Hematopoietic multipotent progenitor cell (in vitro differentiated cells): ENCODE measurements at places on chromosomes 13 and 19.

DNA sequence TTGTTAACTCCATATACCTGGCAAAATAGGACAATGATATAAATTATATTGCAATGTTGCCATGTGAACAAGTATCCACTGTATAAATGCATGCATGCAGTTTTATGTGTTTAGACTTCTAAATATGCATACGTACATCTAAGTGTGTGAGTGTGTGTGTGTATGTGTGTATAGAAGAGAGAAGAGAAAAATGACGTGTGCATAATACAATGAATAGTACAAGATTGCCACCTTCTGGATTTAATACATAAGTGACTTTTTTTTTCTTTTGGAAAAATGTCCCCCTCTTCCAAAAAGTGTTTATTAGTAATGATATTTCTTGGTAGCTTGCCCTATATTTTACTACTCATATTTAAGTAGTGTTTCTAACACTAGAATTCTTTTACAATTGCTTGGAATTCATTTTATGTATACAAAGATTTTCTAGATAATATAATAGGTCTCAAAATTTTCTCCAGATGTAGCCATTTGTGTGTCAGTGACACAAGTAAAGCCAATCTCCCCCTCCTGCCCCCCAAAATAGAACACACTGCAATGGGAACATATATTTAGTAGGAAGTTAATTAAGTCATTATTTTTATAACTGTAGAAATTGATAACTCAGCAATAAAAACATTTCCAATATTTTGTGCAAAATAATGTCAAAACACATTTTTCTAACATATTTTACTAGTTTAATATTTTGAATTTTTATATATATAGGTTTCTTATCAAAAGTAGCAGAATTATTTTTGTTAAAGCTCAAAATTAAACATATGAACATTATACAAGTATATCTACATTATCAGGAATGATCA, 783.3 kb upstream of the ATXN8OS start:
- DNase-seq = no peak

DNA sequence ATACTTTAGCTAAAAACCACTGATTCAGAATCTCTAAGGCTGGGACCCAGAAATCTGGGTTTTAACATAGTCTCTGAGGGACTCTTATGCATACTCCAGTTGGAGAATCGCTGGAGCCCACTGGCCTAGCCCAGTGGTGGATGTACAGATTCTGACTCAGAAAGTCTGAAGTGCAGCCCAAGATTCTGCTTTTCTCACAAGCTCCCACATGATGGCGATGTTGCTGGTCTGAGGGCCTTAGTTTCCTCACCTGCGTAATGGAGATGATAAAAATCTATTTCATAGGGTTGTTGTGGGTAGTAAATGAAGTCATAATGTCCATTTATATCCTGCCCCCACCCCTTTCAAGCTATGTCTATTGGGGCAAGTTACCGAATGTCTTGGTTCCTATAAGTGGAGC, 7.7 kb upstream of the CDADC1 start:
- no peak for DNase-seq

GRCh38 chr19:375395-376110, 31.0 kb upstream of the MIER2 start:
- no peak for DNase-seq

DNA sequence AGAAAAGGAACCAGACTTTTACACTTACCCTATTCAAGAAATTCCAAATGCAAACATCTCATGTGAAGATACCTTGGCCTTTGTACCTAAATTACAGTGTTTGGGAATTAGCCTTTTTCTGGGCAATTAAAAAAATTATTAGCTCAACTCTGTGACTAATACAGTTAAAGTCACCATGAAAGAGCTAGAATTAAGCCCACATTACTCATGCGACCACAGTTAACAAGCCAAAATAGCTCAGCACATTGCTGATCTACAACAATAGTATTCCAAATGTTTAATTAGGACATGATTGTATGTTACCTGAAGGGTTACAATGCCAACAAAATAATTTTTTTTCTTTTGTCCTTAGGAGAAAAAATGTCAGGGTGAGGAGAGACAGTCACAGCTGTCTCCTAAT, 263.6 kb upstream of the GPC6 start:
- no peak for DNase-seq

DNA sequence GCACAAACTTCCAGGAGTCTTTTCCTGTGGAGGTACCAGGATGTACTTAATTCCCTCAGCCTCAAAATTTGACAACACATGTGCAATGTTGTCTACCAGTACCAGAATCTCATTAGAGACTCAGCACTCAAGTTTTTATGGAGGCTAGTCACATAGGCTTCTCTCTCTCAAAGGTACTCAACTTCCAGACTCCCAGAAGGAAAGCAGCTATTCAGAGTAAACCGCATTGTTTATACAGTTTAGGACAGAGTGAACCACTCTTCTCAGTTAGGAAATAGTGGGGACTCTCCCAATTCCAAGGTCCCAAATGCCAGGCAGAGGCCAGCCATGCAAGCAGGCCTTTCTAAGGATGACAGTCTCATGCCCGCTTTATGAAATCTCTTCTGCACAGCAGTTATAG, 8.5 kb upstream of the C1QTNF9B start:
- no peak for DNase-seq

GRCh38 chr19:3152419-3152780, 16.6 kb downstream of the GNA15 start:
- no peak for DNase-seq
